Activated CD8-positive, alpha-beta T cell treated with anti-CD3 and anti-CD28 coated beads, Interleukin-2, amount 10 ng/mL, durations not matched to agents 7 days and 5 days (primary cell): ENCODE measurements at places on chromosomes 6 and 20. TPM values are rescaled to one million over a fixed set of nuclear protein-coding genes. Genes with fewer than 3 reads are reported as not detected.

Gene ABT1
- total RNA-seq: 25.3 TPM

- DNase-seq: no peak
These were observed 4.3 kb downstream of the SNHG17 start for GRCh38 chr20:38430679-38431325.

DNA sequence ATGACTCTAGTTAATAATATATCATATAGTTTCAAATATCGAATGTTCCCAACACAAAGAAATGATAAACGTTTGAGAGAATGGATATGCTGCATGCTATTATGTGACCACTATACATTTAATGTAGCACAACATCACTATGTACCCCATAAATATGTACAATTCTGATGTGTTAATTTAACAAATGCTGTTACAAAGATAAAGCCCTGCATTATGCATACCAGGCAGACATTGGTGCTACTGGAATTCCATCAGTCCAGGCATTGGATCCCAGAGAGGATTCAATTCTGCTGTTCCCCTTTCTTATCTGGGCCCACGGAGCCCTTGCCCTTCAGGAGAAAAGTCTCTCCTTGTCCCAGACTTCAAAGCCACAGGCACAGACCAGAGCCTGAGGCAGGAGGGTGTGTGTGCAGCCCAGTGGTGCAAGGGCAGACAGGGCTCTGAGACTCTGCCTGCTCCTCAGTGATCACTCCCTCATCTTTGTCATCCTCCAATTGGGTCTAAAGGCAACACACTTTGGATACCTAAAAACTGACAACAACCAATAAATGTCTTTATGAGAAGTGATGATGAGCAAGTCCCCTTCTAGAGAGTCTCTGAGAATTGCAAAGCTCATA is 45.2 kb downstream of the PSMG4 start:
- no peak for DNase-seq

Gene PLA2G7
- total RNA-seq: not detected

DNA sequence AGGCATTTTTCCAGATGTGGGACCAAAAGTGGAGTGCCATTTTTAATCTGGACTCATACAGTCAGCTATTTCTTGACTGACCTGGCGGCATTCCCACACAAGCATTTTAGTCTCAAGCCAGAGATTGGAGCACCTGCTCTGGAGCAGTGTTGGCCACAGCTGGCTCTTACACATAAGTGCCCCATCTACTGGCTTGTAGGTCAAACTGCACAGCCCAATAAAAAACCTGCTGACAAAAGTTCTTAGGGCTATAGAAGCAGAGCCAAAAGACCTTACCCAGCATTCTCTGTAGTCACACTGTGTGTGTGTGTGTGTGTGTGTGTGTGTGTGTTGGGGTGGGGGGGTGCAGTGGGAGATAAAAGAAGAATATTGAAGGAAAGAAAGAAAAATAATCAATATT is 38.6 kb upstream of the SENP6 start:
- DNase-seq: peak; percentile 21

Gene LYRM2
- total RNA-seq: 29.2 TPM

DNA sequence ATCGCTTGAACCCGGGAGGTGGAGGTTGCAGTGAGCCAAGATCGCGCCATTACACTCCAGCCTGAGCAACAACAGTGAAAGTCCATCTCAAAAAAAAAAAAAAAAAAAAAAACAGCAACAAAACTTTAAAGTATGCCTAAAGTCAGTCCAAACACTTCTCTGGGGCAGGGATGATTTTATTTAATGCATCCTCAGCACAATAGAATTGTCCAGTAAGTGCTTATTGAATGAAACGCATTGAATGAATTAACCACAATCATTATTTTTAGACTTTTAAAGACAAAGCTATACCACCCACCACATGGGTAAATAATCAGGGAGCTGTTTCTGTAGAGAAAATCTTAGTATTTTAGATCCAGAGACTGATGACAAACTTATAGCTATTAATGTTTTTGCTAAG is 16.6 kb upstream of the CTAGE9 start:
- DNase-seq: no peak

DNA sequence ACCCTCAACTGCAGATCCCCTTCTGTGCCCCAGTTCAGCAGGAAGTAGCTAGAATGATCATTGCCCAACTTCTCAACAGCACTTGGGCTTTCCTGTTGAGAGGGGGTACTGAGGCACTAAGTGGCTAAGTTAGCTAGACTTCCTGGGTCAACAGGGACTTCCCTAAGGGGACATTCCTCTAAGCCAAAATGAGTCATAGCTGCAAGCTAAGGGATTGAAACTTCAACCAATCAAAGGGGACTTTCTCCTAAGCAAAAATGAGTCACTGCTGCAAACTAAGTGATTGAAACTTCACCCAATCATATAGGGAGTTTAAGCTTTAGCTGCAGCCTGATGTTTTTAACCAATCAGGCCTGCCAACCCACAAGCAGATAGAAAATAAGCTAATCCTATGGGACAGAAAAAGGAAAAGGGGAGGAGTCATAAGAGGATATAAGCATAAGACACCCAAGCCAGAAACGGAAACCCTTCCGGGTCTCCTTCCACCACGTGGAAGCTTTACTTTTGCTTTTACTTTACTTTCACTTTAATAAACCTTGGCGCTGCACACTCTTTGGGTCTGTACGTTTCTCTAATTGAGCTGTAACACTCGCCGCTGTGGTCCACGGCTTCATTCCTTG is 659.0 kb upstream of the HS3ST5 start:
- no peak for DNase-seq

Gene APOBEC2
- not detected for total RNA-seq

Gene MLIP
- total RNA-seq: not detected

Gene FAM209B
- total RNA-seq: 1.1 TPM

Gene THEMIS
- 144 TPM for total RNA-seq

Gene ROMO1
- 143 TPM for total RNA-seq

GRCh38 chr6:10837622-10837994 is 731 bp downstream of the MAK start:
- peak; percentile 25 for DNase-seq

Gene RAB32
- total RNA-seq: not detected

Gene HDGFL1
- total RNA-seq: not detected

Gene KIF25
- total RNA-seq: not detected

Gene DUSP15
- not detected for total RNA-seq

Gene BNIP5
- not detected for total RNA-seq

DNA sequence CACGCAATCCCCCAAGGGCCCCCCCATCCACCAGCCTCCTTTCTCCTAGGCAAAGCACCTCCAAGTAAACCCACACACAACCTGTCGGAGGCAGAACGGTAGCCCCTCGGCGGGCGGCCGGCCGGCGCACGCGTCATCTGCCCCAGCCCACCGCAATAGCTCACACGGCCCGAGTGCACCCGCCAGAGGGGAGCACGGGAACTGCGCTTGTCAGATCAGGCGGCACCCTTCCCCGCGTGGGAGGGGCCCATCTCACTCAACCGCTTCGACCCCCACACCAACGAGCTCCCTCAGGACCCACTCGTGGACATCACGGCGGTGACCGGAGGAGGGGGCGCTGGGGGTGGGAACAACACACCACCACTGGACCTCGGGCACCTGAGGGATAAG is 767.9 kb upstream of the DEFB115 start:
- no peak for DNase-seq

Gene SLC17A3
- total RNA-seq: 0.55 TPM

Gene MOG
- total RNA-seq: not detected

Gene HLA-F
- total RNA-seq: 170 TPM

- DNase-seq: no peak
These were observed 68.5 kb upstream of the NFATC2 start for GRCh38 chr20:51610761-51611624.

Gene LY6G6D
- total RNA-seq: not detected

- DNase-seq: no peak
These were observed 2.9 kb upstream of the TUBB2B start for GRCh38 chr6:3230256-3230882.

DNA sequence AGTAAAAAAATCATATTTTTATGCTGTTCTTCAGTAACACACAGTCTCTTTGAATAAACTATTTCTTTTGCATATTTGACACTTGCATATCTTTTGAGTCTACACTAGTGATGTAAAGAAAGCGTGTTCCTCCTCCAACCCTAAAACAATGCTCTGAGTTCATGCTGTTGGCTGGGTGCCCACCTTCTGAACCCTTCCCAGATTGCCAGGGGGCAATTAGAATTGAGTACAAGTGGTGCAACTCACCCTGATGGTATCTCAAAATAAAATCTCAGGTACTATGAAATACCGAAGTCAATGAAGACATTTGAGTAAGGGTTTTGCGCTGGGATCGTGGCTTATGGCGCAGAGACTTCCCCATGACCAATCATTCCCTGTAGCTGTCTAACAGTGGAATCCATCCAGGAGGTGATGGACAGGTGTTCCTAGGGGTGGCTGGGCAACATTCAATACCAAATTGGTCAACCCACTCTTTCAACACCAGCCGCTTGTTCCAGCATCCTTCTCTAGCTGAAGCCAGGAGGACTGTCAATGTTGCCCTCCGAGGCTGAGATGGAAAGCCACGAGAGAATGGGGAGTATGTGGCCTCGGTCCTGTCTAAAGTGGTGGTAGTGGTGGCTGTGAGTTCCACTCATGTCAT is 94.4 kb upstream of the ZNFX1 start:
- DNase-seq: no peak

Gene RAD21L1
- total RNA-seq: not detected

DNA sequence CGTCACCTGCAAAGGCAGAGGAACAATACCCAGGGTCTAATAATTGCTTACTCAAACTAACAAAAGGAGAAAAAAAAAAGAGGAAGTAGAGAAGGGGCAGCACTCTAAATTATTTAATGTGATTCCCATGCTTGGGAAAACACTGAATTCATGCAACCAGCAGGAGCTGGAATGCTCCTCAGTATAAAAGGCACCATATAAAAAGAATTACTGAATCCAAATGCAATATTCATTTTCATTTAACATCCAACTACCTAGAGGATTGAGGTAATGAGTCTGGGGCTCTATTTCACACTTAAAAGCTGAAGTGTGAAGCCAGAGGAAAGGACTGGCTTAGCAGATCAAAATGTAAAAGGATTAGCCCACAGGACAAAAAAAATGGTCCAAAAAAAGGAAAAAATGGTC is 8.7 kb downstream of the B4GALT5 start:
- no peak for DNase-seq
